H7 (cell line): ENCODE measurements at places on chromosomes 2 and 18.
A peak's percentile ranks its signal among the peaks of the same experiment; 100 is the strongest.

GRCh38 chr2:160570376-160570775 is 76.8 kb upstream of the RBMS1 start:
- DNase-seq, result no peak

GRCh38 chr2:96768083-96768561 is 7.4 kb downstream of the CNNM4 start:
- peak; percentile 3 for DNase-seq

DNA sequence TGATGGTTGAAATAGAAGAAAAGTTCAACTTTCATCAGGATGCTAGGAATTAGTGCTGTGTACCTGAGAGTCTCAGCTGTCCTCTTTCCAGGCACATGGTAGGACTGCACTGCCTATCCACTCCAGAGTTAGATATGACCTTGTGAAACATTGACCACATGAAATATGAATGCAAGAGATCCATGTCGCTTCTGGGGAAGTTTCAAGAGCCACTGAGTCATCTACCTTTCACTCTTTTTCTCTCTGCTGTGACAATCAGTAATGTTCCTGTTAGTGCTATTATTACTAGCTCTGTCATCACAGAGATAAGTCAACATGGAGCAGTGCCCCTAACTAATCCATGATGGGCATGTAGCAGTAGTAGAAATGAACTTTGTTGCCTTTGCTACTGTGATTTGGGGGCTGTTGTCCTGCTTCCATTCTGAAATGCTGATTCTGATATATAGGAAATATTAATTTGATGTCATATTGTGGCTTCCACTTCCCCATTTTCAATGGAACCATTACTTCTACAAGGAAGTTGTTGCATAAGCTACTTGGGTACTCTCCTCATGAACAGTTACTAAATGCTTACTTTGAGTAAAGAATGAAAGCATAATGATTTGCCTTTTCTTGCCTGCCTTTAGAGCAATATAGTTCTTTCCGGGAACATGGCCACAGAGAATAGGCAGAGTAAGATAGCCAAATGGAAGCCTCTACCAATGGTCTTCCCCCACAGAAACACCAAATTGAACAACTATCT is 192.8 kb upstream of the ZNF521 start:
- no peak for DNase-seq

DNA sequence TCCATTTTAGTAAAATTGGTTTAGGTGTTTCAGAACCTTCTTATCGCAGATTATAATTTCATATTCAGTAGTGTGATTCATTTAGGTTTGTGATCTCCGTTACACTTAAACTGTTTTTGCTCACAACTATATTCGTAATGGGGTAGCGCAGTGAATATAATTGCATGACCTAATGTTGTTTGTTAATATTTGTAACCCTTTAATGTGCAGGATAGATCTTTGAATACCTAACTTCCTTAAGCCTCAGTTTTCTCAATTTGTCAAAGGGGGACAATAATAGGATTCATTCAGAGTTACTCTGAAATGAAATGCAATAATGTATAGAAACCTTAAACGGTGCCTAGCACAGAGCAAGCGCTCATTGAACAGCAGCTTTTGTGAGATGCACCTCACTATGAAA is 558 bp upstream of the ZDBF2 start:
- no peak for DNase-seq

- no peak for DNase-seq
Observed at GRCh38 chr2:132615329-132616085, 54.5 kb downstream of the LYPD1 start.

DNA sequence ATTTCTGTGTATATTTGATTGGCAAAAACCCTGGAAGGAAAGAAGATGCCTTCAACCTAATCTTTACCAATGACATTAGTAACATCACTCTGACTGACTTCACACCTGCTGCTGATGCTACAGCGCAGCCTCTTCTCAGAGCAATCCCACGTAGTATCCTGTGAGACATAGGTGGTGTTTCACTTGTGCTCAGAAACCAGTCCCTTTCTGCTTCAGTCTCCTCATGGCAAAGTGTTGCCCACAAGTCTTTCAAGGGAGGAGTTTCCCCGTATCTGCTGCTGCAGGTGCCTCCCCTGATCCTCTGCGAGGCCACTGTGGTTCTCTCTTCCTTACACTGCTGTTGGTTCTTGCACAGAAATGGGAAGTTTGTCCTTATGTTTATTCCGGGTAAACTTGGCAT is 433.2 kb upstream of the TNP1 start:
- no peak for DNase-seq

DNA sequence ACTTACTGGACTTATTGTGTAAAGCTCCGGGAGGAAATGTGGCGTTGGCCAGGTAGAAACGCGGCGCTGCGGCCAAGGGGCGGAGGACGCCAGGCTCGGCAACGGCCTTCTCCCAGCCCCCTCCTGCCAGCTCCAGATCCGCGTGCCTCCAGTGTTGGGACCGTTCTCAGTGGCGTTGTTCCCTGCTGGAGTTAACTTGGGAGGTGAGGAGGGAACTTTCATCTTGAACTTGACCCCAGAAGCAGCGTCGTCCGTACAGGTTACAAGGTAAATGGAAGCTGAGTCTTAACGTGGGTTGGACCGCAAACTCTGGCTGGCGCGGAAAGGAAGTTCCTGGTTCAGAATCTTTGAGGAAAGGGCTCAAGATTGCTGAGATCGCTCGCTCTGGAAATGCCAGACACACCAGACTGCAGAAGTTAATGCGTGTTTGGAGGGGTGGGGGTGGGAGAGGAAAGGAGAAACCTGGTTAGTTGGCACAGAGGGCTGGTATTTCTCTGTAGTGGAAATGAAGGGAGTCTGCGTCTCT is 1.3 kb downstream of the TANC1 start:
- DNase-seq, result peak; percentile 61

DNA sequence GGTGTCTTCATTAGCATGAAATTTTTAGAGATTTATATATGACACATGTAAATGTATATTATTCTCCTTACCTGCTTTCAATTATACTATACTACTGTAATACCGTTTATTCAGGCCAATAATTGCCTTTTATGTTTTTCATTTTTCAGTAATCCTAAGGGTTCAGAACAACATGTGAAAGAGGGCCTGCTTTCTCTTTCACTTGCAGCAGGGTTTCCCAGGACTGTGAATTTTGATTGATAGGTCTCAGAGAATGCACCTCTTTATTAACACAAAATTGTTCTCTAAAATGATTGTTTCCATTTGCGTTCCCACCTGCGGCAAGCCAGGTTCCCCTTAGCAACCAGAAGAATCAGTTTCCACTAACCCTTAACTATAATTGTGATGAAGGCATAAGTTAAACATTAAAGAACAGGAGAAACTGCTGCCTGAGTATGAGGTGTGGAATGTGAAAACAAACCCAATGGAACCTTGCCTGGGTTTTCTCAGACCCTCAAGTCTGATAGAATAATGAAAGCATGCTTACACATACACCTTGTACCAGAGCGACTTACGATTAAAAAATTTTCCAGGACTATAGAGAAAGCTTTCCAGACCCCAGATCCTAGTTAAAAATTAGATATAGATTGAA is 1591.2 kb upstream of the LRRTM1 start:
- DNase-seq, result no peak

DNA sequence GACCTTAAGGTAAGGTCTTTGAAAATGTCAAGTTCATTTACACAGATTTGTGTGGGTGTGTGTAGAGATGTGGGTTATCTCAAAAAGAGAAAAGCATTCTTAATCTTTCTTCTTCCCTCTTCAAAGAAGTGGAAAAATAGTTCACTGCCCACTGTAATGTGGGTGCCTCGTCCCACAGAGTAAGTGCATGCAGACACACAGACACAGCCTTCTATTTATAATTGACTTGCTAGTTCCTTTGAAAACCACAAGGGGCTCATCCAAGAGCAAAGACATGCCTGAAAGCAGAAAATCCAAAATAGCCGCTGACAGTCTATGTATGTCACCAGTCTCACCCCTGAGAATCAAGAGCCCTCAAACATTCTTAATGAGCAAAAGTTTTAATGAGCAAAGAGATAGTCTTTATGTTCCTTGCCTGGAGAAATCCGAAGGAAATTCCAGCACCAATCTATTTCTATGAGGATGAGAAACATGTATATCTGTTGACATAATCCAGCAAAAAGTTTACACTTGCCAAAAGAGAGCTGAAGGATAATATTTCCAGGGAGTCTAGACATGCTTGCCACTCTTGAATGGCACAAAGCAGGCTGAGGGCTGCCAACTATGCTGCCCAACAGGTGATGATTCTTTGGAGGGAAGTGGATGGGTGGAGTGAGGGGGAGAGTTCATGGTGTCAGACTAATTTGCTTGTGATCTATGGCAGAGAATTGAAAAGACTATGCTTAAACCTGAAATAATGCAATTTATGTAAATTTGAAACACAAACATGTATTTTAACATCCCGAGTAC is 93.9 kb downstream of the ACVR1 start:
- no peak for DNase-seq

GRCh38 chr2:41709702-41710599 is 337.9 kb upstream of the PKDCC start:
- DNase-seq, result no peak

DNA sequence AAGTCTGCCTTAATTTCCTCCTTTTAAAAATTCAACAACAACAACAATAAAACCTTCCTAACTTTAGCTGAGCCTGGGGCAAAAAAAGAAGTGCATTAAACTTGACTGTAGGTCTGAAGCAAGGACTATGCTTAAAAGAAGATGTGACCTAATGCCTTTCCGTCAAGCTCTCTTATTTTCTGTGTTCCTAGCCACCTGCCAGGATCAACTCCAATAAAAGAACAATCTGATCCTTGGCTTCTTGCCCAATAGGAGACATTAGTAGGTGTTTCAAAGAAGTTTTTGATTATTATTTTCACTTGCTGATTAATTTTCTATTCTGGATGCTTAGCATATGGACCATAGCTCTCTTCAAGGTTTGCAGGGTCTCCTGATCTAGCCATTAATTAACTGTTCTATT is 237.5 kb downstream of the STK39 start:
- DNase-seq, result no peak

- no peak for DNase-seq
Observed at GRCh38 chr2:73131807-73132206, 19.1 kb upstream of the RAB11FIP5 start.

DNA sequence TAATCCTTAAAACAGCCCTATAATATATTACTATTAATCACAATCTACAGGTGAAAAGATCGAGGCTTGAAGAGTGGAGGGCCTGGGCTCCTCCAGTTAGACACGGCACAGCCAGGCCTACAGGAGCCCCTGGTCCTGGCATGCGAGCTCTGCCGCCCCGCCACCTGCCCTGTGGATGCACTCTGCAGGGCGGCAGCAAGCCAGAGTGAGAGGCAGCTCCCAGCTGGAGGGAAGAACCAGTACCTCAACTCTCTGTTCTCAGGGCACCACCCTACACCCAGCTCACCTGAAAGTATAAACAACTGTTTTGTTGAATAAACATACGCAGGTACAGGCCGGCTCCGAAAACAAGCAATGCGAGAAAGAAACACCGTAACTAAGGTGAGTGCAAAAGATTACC is 34.6 kb downstream of the EIPR1 start:
- no peak for DNase-seq

- no peak for DNase-seq
Observed at GRCh38 chr2:101328474-101329007, 20.0 kb upstream of the RNF149 start.

GRCh38 chr2:202831242-202832220 is 40.0 kb downstream of the ICA1L start:
- peak; percentile 69 for DNase-seq
